ENCODE measurements at places on chromosomes 11 and 22. TPM values are rescaled to one million over a fixed set of nuclear protein-coding genes. Genes with fewer than 3 reads are reported as not detected.
A peak's percentile ranks its signal among the peaks of the same experiment; 100 is the strongest.

Gene CARD18
- total RNA-seq = not detected

Gene CABP4
- total RNA-seq = 0.29 TPM

Gene SESN3
- total RNA-seq = 123 TPM

Gene PVALB
- total RNA-seq = not detected

Gene APOL5
- not detected for total RNA-seq

Gene TMEM191C
- 4.2 TPM for total RNA-seq

GRCh38 chr11:100961633-100962032, 168.0 kb downstream of the PGR start:
- DNase-seq = no peak
- H3K4me1 ChIP-seq = no peaks in the 10 kb centered on the region
- peaks cover 21% of the 10 kb centered on the region for H3K36me3 ChIP-seq
- no peaks in the 10 kb centered on the region for H3K27me3 ChIP-seq

- H3K36me3 ChIP-seq = no peaks in the 10 kb centered on the region
- no peak for DNase-seq
- peak overlapping the region; percentile 39 for H3K27ac ChIP-seq
- peak overlapping the region; percentile 74 for H3K4me3 ChIP-seq
These were observed 1.3 kb upstream of the PANX2 start for GRCh38 chr22:50169181-50169759.

DNA sequence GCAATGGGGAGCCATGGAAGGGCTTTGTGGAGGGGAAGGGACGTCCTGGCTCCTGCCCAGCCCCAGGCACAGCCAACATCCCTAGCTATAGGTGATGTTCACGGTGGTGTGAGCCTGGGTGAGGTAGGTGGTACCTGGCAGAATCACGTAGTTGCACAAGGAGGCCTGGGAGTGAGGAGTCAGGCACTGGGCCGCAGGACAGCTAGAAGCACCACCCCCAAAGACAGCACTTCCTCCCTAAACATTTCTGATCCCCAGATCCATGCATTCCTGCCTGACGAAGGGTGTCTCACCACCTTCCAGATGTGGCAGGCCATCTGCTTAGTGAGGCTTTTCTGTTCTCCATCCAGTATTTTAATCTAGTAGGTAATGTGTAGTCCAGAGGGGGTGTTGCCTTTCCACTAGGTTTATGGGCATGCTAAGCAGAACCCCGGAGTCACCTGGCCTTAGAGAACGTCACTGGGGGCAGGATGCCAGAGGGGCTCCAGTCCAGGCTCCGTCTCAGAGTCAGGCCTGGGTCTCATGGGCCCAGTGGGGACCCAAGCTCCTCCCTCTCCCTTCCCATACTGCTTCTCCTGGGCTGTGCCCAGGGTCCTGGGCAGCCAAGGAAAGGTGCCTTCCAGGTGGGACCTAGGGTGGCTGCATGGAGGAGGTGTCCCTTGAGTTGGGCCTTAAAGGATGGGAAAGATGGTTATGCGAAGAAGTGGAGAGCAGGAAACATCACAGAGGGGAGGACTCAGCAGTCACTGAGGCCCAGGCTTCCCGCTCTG, 56.2 kb downstream of the OTOG start:
- H3K27ac ChIP-seq = no peak overlapping the region
- no peaks in the 10 kb centered on the region for H3K4me1 ChIP-seq
- H3K36me3 ChIP-seq = no peaks in the 10 kb centered on the region
- H3K4me3 ChIP-seq = no peak overlapping the region
- no peak for DNase-seq
- H3K27me3 ChIP-seq = peaks cover 55% of the 10 kb centered on the region

DNA sequence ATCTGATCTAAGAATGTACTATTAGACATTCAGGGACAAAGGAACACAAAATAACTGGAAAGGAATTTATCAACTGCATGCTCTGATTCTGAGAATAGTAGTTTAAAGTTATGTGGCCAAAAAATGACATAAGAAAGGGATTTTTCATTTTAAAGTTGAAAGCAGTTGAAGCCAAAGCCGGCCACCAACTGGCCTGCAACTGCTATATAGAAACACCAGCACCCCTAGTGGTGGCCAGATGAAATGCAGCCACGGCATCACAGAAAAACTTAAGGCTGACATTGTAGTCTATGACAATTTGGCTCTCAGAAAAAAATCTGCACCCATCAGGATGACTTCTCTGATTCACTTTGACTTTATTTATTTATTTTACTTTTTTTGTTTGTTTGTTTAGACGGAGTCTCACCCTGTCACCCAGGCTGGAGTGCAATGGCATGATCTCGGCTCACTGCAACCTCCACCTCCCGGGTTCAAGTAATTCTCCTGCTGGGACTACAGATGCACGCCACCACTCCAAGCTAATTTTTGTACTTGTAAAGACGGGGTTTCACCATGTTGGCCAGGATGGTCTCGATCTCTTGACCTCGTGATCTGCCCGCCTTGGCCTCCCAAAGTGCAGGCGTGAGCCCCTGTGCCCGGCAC, 59.2 kb downstream of the SLC35F2 start:
- no peaks in the 10 kb centered on the region for H3K4me1 ChIP-seq
- no peak overlapping the region for H3K27ac ChIP-seq
- peaks cover 14% of the 10 kb centered on the region for H3K36me3 ChIP-seq
- no peak overlapping the region for H3K4me3 ChIP-seq
- DNase-seq = peak; percentile 69

GRCh38 chr11:46346886-46347636, at the start of gene DGKZ:
TSS of gene DGKZ (plus strand) at chr11:46347463. CDS start at chr11:46347660, 197 bp downstream.
- H3K27me3 ChIP-seq = no peaks in the 10 kb centered on the region
- peak within 1 kb of the TSS; percentile 72 for H3K4me3 ChIP-seq
- no peak within 1 kb of the TSS for H3K27ac ChIP-seq
- DNase-seq = peak; percentile 84
- no peaks in the 10 kb centered on the region for H3K36me3 ChIP-seq
- peaks cover 45% of the 10 kb centered on the region for H3K4me1 ChIP-seq

DNA sequence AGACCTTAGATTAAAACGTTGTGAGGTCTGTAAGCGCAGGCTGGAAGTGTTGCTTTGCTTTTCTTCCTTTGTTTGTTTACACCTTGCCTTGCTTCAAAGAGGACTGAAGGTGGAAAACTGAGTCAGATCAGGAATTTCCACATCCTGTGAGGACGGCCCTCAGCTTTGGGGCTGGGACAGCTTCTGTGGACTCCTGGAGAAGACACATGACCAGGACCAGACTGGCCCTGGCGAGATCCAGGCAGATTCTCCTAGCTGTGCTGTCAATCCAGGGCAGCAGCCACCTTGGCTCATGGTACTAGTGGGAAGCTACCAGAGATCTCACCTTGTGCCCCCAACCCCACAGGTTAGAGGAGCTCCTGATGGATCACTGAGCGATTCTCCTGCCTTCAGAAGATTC, 1461.9 kb downstream of the TBC1D22A start:
- no peaks in the 10 kb centered on the region for H3K27me3 ChIP-seq
- no peaks in the 10 kb centered on the region for H3K4me1 ChIP-seq
- no peaks in the 10 kb centered on the region for H3K36me3 ChIP-seq
- DNase-seq = no peak
- no peak overlapping the region for H3K27ac ChIP-seq
- no peak overlapping the region for H3K4me3 ChIP-seq

- peaks cover 18% of the 10 kb centered on the region for H3K4me1 ChIP-seq
- peak overlapping the region; percentile 0 for H3K27ac ChIP-seq
- H3K36me3 ChIP-seq = no peaks in the 10 kb centered on the region
- DNase-seq = no peak
- no peak overlapping the region for H3K4me3 ChIP-seq
These were observed 15.0 kb upstream of the CYB5R2 start for GRCh38 chr11:7688238-7688826.

GRCh38 chr11:32118025-32118974, 27.4 kb downstream of the RCN1 start:
- no peaks in the 10 kb centered on the region for H3K36me3 ChIP-seq
- H3K4me1 ChIP-seq = peaks cover 4% of the 10 kb centered on the region
- H3K27me3 ChIP-seq = peaks cover 27% of the 10 kb centered on the region
- DNase-seq = no peak

All from mesothelial cell of epicardium (in vitro differentiated cells).